ENCODE measurements at places on chromosomes 7 and 10. TPM values are rescaled to one million over a fixed set of nuclear protein-coding genes. Genes with fewer than 3 reads are reported as not detected.

DNA sequence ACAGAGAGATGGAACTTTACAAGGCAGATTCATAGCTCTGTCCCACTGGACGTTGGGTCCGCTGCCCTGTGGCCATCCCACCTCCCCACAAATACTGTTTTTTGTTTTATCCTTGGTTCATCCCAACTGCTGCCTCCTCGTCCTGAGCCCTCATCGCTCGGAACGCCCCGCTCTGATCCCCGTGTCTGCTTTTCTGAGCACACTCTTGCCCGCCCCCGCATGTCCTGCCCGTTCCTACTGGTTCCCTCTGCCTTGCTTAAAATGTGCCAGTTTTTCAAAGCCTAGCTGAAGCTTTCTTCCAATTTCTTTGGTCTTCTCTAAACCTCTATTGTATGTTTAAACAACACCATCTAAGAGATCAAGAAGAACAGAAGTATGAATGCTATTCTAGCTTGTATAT is 19.4 kb downstream of the RNF32 start:
- DNase-seq = peak; percentile 17

DNA sequence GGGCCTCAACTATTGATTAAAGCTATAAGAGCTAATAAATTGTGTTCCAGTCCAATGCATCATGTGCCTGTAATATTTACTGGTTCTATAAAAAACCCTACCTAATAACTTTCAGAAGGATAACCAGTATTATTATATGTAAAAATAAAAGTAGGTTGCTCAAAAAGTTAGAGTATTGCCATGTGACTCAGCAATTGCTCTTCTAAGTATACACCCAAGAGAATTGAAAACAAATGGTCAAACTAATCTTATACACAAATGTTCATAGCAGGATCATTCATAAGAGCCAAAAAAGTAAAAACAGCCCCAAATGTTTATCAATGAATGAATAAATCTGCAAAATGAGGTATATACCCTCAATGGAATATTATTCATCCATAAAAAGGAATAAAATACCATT is 89.5 kb upstream of the TES start:
- DNase-seq = no peak

DNA sequence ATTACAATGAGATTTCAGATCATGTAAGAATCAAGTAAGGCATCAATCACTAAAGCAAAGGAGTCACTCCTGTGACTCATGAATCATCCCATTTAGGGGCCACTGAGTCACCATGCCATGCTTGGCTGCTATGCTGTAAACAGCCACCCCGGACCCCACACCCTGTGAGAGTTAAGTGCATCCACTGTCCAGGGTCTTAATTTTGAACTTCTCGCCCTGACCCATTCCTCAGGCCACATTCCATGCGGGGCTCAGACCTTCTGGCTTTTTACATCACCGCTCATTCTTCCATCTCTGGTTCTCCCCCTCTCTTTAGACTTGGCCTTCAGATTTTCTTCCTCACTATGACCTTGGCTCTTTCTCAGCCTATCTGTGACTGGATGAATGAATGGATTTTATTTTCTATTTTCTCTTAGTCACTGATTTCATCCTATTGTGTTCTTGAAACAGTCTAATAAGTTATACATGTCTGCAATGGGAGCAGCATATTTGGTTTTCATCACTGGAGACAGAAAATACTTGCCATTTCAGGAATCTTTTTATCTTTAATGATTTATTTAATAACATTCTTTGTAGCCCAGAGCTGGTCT is 239.6 kb downstream of the SKIDA1 start:
- no peak for DNase-seq

GRCh38 chr7:128204455-128204854 is 36.6 kb upstream of the LEP start:
- DNase-seq = no peak

- DNase-seq = no peak
Observed at GRCh38 chr7:50565977-50566376, 772 bp upstream of the DDC start.

- DNase-seq = no peak
Observed at GRCh38 chr7:76293407-76293901, 9.0 kb upstream of the HSPB1 start.

Gene CYP26C1
- not detected for total RNA-seq

GRCh38 chr7:150756166-150756565 is 18.9 kb downstream of the GIMAP5 start:
- no peak for DNase-seq

GRCh38 chr10:133277277-133277992 is 767 bp upstream of the ADAM8 start:
- no peak for DNase-seq

Gene EFCAB10
- not detected for total RNA-seq

Gene UCN3
- not detected for total RNA-seq

- DNase-seq = peak; percentile 47
Observed at GRCh38 chr10:61869774-61870525, 31.5 kb upstream of the ARID5B start.

GRCh38 chr7:101862280-101863220 is 45.1 kb downstream of the CUX1 start:
- peak; percentile 49 for DNase-seq

DNA sequence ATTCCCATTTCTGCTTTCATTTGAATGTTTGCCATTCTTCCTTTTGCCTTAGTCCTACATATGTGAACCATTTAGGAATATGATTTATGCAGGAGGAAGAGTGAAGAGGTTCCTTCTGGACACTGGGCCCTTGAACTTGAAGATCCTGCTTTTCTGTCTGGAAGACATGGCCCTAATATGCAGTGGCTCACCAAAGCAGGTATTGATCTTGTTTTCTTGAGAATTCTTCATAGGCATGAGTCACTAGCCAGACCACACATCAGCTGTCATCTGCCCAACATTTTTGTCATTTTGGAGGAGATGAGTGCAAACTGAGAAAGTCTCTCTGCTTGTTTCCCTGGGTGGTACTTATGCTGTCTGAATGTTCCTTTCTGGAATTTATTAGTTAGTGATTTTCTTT is 382.6 kb downstream of the LRMDA start:
- peak; percentile 3 for DNase-seq

Gene PRRT4
- not detected for total RNA-seq

- DNase-seq = peak; percentile 82
Observed at GRCh38 chr7:134885967-134886352, 100.3 kb upstream of the AGBL3 start.

GRCh38 chr7:16564023-16564380 is 37.4 kb downstream of the LRRC72 start:
- no peak for DNase-seq

Gene VGF
- total RNA-seq = 0.45 TPM

Gene PNLIP
- total RNA-seq = 0.13 TPM

DNA sequence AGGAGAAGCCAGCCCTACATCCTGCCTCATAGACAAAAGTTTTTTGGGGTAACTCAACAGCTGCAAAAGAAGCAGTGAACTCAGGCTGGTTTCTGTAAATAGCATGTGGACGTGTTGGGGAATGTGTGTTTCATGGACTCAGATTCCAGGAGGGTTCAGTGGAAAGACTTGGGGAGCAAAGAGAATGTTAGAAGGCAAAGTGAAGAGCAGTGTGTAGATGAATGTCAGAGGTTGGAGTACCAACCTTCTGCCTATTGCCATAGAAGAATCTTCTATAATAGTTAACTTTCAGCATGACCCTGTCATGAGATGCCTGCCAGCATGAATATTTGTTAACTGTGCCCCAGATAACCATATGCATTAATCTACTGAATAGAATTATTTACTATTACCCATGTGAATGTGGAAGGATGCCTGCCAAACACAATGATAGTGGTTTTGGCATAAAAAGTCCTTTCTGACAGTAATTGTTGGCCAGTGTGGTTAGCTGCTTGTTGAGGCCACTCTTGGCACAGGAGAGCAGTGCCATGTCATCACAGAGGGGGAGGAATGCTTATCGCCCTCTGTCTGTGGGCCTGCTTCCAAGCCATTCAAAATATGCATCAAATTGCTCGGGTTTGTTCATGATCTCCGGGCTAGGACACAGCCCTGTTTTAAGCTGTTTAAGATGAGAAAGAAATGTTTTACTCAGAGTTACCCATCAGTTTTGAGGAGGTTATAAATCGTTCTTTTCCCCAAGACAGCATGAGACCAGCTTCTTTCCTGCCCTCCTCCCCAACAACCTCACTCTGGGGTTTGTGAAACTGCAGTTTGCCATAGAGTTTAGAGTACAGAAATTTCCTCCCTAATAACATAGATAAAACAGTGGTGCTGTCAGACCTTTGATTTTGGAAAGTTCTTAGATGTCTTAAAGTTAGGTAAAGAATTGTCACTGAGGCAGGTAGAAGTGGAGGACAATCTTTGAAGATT is 165.3 kb downstream of the WNT2 start:
- peak; percentile 91 for DNase-seq

Gene C7orf57
- total RNA-seq = 0.29 TPM

Gene AGAP5
- 1.0 TPM for total RNA-seq

Gene CPA2
- total RNA-seq = not detected

Gene TSPAN15
- total RNA-seq = 1.5 TPM

GRCh38 chr7:451255-452225 is 68.1 kb downstream of the PDGFA start:
- DNase-seq = no peak

- no peak for DNase-seq
Observed at GRCh38 chr7:66640802-66641525, 12.3 kb downstream of the KCTD7 start.

DNA sequence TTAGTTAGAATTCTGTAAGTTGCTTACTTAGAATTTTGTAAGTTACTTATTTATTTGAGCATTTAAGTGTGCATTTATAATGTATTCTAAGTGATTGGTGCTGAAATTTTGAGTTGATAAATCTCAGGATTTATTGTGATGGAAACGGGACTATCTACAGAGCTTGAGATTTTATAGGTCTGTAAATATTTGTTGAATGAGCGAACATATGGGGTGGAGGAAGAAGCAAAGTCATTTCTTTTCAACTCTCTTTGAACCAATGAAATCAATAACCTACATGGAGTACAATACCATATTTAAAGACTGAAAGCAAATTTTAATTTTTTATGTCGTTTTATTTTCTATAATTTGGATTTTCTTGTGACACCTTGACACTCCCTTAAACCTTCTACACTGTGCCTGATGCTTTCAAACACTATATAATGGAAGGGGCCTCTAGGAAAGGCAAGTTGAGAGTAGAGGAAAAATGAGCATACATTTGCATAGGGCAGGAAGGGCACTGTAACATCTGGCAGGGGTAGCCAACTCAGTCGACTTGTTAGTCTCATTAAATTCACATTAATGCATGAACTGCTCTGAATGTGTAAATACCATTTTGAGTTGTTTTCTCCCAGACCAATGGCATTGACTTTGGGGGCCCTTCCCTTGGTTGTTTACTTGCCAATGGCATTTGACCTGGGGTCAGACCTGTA is 204.2 kb downstream of the DYNC1I1 start:
- DNase-seq = no peak

Gene HOXA2
- total RNA-seq = 0.51 TPM

DNA sequence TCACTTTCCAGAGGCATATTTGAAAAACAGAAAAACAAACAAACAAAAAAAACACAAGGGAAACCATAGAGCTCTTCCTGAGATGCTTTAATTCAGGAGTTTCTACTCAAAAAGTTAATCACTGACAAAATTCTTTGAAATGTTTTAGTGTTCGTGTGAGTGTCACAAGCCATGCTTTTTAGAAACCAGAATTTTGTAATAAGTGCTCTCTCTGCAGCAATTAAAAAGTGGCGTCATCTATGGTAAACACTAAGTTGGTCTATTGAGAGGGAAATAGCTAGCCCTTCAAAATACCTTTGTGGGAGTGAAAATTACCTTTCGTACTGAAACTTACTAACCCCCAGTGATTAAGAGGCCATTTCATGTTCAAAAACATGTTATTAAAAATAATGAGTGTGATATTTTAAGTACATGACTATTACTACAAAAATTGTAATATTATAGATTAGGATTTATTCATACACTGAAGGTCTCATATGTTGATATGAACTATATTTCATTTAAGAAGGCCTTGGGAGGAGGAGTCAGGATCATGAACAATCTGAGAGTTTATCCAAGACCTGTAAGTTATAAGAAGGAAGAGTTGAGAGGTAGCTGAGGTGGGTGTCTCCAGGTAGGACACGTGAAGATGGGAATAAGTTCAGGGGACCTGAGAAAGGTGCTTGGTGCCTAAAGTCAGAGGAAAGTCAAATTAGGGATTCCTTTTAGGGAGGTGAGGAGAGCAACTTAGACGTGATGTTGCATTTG is 94.6 kb downstream of the PPP1R9A start:
- DNase-seq = no peak

- peak; percentile 26 for DNase-seq
Observed at GRCh38 chr10:117663750-117664149, 121.2 kb downstream of the EMX2 start.

Gene ZNF853
- 0.38 TPM for total RNA-seq

- DNase-seq = no peak
Observed at GRCh38 chr10:130424418-130424817, 288.2 kb downstream of the GLRX3 start.

GRCh38 chr7:24129597-24129996 is 154.4 kb upstream of the NPY start:
- DNase-seq = peak; percentile 69

GRCh38 chr7:76060842-76061241 is 12.9 kb downstream of the MDH2 start:
- no peak for DNase-seq

DNA sequence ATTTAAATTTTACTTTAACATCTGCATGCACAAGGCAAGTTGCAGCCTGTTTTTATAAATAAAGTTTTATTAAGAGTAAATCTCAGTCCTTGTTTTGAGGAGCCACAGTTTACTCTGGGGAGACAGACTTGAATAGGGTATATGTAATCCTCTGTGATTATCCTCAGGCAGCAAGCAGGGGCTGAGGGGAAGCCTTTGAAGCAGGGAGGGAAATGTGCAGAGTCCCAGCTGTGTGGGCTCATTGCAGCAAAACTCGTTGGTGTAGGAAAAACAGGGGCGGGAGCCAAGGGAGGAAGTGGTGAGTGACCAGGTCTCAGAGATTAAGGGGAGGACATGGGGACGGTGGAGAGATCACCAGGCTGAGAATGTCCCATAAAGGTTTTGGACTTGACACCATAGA is 34.3 kb upstream of the SMC3 start:
- DNase-seq = no peak

GRCh38 chr10:74293686-74294371 is 142.8 kb downstream of the ADK start:
- peak; percentile 82 for DNase-seq

Gene ACTA2
- total RNA-seq = 105 TPM

DNA sequence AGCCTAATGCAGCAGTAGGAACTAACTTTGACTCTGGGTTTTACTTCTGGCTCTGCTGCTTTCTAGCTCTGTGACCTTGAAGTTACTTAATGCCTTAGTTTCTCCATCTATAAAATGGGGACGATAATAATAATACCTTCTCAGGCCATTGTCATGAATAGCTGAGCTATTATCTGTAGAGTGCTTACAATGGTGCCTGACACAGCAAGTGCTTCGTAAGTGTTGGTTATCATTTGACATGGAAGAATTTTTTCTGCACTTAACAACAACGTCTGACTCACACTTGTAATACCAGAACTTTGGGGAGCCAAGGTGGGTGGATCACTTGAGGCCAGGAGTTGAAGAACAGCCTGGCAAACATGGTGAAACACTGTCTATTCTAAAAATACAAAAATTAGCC is 140.5 kb downstream of the ARL4A start:
- DNase-seq = peak; percentile 19

Measured in LHCN-M2 (cell line).